ENCODE measurements at places on chromosomes 6 and 20.

GRCh38 chr6:81237226-81237625 lies 515.3 kb downstream of the TENT5A start:
- DNase-seq, result no peak

GRCh38 chr20:61055180-61056010 lies 196.7 kb upstream of the CDH4 start:
- DNase-seq, result no peak

DNA sequence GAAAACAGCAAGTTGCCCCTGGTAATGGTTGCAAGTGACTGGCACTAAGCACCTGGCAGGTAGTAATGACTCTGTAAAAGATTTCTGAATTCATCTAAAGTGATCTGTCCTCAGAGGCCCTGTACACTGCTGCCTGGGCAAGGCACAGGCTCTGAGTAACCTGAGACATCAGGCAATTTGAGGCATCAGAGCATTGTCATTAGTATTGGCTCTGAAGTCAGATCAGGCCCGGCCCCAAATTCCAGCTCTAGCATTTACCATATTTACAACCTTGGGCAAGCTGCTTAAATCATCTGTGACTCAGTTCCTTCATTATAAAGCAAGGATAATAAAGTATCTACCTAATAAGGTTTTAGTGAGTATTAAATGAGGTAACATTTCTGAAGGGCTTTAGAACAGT lies 17.3 kb upstream of the TENT5A start:
- DNase-seq, result no peak

DNA sequence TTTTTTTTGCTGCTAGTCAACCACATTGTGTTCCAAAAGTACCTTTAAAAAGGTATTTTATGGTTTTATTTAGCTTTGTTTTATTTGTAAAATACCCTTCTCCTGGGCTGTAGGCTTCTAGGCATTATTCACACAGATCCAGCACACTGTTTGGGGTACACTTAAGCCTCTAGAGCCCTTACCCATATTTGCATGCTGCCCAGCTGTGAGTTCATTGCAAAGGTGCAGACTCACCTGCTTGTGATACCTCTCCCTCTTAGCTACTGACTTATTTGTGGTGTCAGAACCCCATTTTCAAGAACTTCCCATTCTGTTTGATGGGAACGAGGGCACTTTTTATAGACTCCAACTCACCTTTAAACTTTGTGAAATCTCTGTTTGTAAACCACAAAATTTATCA lies 69.8 kb downstream of the RIN2 start:
- no peak for DNase-seq

DNA sequence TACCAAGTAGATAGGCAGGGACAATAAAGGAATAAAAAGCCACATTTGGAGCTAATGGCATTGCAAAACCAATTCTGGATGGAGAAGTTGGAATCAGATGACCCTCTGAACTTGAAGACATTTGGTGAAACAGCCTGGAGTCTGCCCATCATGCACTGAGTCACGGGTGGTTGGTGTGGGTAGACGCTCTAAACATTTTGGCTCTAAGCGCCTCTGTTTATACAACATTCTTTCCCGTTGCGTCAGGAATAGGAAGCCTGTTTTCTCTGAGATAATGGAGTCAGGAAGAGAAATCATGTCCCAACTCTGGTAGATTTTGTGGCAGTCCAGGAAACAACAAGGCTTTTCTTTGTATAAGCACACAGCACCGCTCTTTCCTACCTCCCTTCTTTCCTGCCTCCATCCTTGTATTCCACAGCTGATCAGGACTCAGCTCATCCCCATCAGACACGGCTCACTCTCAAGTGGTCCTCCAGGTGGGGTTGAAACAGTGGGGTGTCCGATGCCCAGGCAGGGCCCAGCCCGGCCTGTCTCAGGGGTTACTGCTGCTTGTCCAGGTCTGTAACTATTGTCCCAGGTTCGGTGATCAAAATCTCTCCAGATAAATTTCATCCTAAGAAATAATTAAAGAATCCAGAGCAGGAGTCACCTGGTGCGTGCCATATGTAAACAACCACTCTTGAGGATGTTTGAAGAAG lies 12.1 kb upstream of the RAMACL start:
- DNase-seq, result no peak

DNA sequence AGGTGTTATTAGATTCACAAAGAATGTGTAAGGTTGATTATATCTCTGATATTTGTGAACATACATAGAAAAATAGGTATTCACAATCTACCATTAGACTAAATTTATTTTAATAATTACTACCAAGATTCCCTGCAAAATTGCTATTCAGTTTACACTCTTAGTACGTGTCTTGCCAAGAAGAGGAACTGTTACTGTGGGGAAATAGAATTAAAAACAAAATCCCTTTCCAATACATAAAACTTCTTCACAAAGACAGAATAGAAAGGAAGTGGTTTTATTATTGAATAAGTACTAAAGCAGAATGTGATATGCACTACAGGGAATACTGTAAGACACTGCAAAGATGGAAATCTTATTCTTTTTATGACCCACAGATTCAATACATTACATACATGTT lies 17.0 kb downstream of the RAB32 start:
- no peak for DNase-seq

- no peak for DNase-seq
Observed at GRCh38 chr6:122042960-122043735, 356.3 kb upstream of the HSF2 start.

DNA sequence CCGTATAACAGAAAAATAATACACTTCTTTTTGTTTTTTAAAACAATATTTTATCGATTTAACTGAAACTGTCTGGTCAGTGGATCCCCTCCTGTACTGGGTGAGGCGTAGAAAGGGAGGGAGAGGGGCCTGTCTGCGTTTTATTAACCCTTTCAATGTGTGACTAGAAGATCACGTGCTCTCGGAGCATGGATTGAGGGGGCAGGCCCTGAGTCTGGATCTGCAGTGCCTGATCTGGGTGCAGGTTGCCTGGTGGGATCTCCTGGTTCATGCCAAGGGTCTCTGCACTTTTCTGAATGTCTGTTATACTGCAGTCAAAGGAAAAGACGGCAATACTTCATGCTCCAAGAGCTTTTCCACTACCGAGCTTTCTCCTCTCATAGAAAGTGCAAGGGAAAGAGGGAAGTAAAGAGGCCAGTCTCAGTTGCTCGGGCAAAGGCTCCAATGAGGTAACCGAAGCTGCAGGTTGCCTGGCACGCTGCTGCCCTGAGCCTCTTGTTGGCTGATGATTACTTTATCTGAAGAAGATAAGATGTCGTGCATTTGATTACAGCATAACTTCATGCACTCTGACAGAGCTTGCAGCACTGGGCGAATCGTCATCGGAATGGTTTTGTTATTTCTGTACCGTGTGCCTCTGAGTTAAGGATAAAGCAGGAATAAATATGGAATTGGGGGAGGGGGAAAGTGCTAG lies 167.5 kb upstream of the PMEPA1 start:
- DNase-seq, result no peak

GRCh38 chr20:50276119-50277063 lies 85.8 kb downstream of the CEBPB start:
- DNase-seq, result no peak

DNA sequence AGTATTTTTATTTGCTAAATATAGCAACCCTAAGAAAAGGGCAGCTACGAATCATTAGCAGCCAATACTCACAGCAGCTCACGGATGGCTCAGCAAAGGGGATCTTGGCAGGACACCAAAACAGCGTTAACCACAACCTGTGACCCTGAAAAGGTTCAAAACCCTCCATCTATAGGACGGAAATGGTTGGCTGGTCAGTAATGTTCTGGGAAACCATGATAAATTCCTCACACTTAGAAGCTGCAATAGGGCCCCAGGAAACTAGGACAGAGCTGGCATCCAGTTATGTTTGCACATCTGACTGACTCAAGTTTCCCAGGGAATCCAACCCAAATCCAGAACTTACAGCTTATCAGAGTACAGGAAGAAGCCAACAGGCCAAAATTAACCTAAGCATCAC lies 30.9 kb upstream of the PTPRT start:
- no peak for DNase-seq

DNA sequence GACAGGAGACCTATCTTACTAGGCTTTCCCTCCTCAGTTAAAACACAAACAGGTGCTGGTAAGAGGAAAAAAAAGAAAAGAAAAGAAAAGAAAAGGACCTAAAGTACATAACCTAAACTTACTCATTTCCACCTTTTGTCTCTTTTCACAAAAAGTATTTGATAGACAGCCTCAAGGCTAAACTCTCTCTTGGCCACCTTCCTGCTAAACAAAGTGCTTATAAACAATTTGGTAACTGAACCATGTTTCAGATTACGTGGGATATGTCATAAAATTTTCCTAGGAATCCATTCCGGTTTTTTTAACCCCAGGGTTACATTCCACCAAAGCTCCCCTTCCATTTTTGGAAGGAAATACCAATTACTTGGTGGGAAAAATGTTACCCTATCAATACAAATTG lies 109.0 kb downstream of the PRND start:
- DNase-seq, result no peak

- no peak for DNase-seq
Observed at GRCh38 chr6:26452631-26453235, 5.0 kb upstream of the BTN2A1 start.

GRCh38 chr6:157235600-157236039 lies 87.7 kb downstream of the TMEM242 start:
- DNase-seq, result peak; percentile 64

- no peak for DNase-seq
Observed at GRCh38 chr6:135179372-135179771, 1.7 kb upstream of the MYB start.

GRCh38 chr6:44828780-44829179 lies 441.3 kb downstream of the CDC5L start:
- DNase-seq, result no peak

DNA sequence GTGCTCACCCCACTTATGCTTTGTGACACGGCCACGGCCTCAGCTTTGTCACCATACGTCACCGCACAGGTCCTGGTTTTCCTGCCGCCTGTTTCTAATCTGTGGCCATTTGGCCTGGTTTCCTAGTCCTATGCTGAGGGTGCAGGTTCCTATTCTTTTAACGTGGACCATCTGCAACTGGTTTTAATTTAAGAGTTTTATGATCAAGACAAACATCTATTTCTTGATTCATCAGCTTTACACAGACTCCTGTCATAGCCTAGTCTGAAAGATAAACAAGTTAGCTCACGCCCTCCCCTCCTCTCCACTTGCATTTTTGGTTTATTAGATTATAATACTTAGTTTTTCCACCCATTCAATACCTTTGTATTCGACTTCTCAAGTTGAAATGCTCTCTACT lies 97.5 kb upstream of the RPS6KA2 start:
- DNase-seq, result no peak

DNA sequence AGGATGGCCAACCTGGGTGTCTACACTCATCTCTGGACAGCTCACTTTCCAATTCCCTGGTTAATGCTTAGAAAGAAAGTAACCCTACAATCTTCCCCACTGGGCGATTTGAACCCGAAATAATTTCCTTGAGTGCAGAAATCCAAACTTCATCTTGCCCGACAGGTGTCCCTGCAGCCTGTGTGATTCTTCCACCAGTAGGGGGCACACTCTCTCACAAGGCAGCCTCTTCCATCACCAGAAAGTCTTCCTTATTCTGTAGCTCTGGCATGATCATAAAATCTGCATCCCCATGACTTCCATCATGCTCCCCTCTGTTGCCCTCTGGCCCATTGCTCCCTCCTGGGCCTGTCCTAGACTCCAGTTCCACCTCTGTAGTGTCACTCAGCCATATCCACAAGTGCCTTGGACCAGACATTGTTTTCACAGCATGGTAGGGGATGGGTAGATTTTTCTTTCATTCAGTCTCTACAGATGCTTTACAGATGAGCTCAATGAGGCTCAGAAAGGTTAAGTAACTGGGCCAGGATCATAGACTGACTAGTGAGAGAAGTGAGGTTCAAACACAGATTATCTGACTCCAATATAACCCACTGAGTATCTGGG lies 170.4 kb upstream of the SPTLC3 start:
- no peak for DNase-seq

- DNase-seq, result no peak
Observed at GRCh38 chr20:20018366-20018765, 1.2 kb downstream of the NAA20 start.

DNA sequence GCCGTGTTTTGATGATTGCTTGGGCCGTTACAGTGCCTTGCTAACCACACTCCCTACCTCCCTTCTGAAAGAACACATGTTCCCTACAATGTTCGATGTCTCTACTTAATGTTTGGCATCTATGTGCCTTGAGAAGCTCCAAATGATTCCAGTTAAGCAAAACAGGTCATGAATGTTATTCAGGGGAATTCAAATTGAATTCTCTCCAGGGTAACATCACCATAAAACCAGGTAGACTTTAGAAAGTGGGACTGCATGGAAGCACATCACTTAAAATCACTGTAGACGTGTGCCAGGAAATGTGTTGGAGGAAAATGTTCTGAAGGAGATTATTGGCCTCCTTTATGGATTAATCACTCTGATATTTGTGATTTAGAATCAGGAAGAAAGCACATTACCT lies 128.1 kb downstream of the ADAT2 start:
- no peak for DNase-seq

DNA sequence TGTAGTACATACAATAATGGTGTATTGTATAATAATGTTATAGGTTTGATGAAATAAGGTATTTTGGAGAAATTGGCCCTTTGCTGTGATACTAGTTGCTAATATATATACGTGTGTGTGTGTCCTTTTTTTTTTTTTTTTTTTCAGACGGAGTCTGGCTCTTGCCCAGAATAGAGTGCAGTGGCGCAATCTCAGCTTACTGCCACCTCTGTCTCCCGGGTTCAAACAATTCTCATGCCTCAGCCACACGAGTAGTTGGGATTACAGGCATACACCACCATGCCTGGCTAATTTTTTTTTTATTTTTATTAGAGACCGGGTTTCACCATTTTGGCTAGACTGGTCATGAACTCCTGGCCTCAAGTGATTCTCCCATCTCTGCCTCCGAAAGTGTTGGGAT lies 23.3 kb downstream of the SENP6 start:
- DNase-seq, result no peak

DNA sequence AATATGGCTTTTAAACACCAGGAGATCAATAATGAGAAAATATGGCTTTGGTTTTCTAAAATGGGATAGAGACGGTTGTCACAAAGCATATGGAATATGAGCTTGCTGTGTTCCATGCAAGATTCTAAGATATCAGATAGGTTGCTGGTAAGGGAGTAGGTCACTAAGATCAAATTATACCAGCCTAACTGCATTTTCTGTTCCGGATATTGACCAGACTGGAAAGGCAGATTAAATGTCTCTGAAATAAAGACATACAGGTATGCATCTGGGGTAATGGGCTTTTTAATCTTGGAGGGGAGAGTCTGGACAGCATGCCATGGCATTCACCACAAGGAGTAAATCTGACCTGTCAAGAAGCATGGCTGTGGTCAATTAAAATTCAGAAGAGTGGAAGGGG lies 35.2 kb upstream of the ADIG start:
- no peak for DNase-seq

GRCh38 chr20:37308086-37309050 lies 18.9 kb downstream of the MANBAL start:
- DNase-seq, result no peak

GRCh38 chr6:95203153-95203754 lies 374.1 kb upstream of the MANEA start:
- no peak for DNase-seq

- no peak for DNase-seq
Observed at GRCh38 chr20:22324505-22324904, 259.9 kb downstream of the FOXA2 start.
